Nephron progenitor cell (in vitro differentiated cells): ENCODE measurements at places on chromosomes 2 and 18.

- no peaks in the 10 kb centered on the region for H3K4me1 ChIP-seq
- no peaks in the 10 kb centered on the region for H3K36me3 ChIP-seq
- H3K4me3 ChIP-seq, result no peak overlapping the region
- no peaks in the 10 kb centered on the region for H3K27me3 ChIP-seq
- H3K27ac ChIP-seq, result no peak overlapping the region
- no peak for DNase-seq
Measured at GRCh38 chr18:78792094-78792493, 187.5 kb upstream of the SALL3 start.

DNA sequence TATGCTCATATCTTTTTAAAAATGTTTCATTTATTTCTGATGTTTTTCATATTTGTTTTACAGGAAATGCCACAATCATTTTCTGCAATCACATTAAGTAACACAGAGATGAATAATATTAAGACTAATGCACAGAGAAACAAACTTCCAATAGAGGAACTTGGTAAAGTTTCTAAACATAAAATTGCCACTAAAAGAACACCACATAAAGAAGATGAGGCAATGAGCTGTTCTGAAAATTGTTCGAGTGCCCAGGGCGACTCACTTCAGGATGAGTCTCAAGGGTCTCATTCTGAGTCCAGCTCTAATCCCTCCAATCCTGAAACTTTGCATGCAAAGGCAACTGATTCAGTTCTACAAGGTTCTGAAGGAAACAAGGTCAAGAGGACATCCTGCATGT lies 70.4 kb downstream of the APLF start:
- H3K27me3 ChIP-seq, result no peaks in the 10 kb centered on the region
- H3K4me1 ChIP-seq, result peaks cover 14% of the 10 kb centered on the region
- H3K4me3 ChIP-seq, result no peak overlapping the region
- no peak for DNase-seq
- H3K27ac ChIP-seq, result no peak overlapping the region
- H3K36me3 ChIP-seq, result peaks cover 8% of the 10 kb centered on the region

- H3K4me1 ChIP-seq, result peaks cover 3% of the 10 kb centered on the region
- peaks cover 4% of the 10 kb centered on the region for H3K36me3 ChIP-seq
- DNase-seq, result no peak
- peaks cover 15% of the 10 kb centered on the region for H3K27me3 ChIP-seq
- no peak overlapping the region for H3K4me3 ChIP-seq
Measured at GRCh38 chr2:217671871-217672270, 330.9 kb downstream of the TNS1 start.

DNA sequence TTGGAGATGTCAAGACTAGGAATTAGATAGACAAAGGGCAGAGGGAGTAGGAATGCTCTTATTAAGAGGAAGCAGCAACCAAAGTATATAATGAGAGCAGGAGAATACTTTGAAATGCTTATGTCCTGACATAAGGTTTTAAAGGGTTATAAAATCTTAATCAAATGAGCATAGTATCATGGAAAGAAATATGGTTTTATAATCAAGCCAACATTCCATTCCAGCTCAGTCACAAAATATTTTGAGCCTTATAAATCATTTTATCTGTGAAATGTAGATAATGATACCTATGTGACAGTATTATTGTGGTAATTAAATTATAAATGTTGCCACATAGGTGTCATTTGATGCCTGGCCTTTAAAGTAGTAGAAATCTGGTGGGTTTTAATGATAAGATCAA lies 17.6 kb downstream of the VSNL1 start:
- H3K4me1 ChIP-seq, result peaks cover 9% of the 10 kb centered on the region
- H3K27ac ChIP-seq, result no peak overlapping the region
- no peak for DNase-seq
- no peak overlapping the region for H3K4me3 ChIP-seq

DNA sequence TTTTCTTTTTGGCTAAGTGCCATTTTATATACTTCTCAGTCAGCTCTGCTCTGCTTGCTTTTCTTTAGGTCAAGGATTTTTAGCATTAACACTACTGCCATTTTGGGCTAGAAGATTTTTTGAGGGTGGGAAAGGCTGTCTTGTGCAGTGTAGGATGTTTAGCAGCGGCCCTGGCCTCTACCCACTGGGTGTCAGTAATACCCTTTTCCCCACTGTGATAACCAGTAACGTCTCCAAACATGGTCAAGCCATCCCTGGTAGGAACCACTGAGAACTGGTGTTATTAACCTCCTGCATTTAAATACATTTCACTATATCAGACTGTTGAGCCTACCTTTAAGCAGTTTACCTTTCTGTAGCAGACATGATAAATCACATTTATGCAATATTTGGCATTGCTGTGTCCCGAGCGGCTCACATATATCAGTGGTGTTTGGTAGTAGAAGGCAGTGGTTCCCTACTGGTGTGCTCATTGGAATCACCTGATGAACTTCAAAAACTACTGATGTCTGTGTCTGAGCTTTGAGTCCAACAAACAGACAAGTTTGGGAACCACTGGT lies 70.5 kb downstream of the CEP192 start:
- no peak for DNase-seq
- H3K36me3 ChIP-seq, result peaks cover 83% of the 10 kb centered on the region
- no peak overlapping the region for H3K4me3 ChIP-seq
- peaks cover 7% of the 10 kb centered on the region for H3K4me1 ChIP-seq
- H3K27ac ChIP-seq, result no peak overlapping the region
- H3K27me3 ChIP-seq, result no peaks in the 10 kb centered on the region
